CD14-positive monocyte (primary cell): ENCODE measurements at places on chromosomes 1 and 21. TPM values are rescaled to one million over a fixed set of nuclear protein-coding genes. Genes with fewer than 3 reads are reported as not detected.
A peak's percentile ranks its signal among the peaks of the same experiment; 100 is the strongest.

The OR10R2 gene
- not detected for polyA plus RNA-seq

The ARTN gene
- not detected for polyA plus RNA-seq

The TMEM240 gene
- polyA plus RNA-seq = not detected

The SPATA1 gene
- polyA plus RNA-seq = 0.67 and 1.9 TPM in 2 replicates

The FCAMR gene
- not detected for polyA plus RNA-seq

The IFNAR2 gene
- 79.8 TPM for polyA plus RNA-seq

The PTCH2 gene
- polyA plus RNA-seq = 0.45 and 0.71 TPM in 2 replicates

The NBPF11 gene
- 0.54 TPM for polyA plus RNA-seq

GRCh38 chr1:117388328-117388727, 21.1 kb downstream of the MAN1A2 start:
- H3K27me3 ChIP-seq = no peaks in the 10 kb centered on the region
- H3K4me1 ChIP-seq = no peaks in the 10 kb centered on the region
- DNase-seq = no peak
- no peak overlapping the region for H3K4me3 ChIP-seq

DNA sequence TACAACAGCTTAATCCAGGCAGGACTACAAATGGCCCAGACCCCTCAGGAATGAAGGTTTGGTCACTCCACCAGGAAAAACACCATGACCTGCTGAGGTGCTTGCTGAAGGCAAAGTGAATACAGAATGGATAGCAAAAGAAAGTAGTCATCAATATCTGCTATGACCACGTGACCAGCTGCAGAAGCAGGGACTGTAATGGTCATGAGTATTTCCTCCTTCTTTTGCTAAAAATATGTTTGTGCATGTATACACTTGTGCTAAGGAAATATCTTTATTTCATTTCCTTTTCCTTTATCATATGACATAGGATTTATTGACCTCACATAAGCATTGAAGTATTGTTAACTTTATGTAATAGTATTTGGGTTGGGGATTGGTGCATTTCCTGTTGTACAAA, 26.4 kb upstream of the GOLT1A start:
- no peaks in the 10 kb centered on the region for H3K4me1 ChIP-seq
- no peak overlapping the region for H3K27ac ChIP-seq
- no peaks in the 10 kb centered on the region for H3K36me3 ChIP-seq
- DNase-seq = no peak
- no peak overlapping the region for H3K4me3 ChIP-seq
- no peaks in the 10 kb centered on the region for H3K27me3 ChIP-seq

DNA sequence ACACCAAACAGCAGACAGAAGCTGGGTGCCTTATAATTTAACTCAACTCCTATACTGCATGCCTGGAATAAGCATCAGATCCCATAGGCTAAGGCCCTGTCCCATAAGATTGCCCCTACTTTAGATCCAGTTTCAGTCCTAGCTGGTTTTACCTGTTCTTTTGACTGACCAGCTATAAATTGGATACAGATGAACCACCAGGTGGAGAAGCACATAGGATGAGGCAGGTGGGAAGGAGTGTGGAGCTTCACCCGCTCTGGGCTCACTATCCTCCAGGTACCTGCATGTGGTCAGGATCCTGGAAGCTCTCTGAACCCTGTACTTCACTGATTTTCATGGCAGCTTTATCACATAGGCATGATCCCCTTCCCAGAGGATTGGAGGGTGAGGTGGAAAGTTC, 51.3 kb downstream of the MAST2 start:
- DNase-seq = no peak
- H3K36me3 ChIP-seq = no peaks in the 10 kb centered on the region
- no peak overlapping the region for H3K27ac ChIP-seq
- no peaks in the 10 kb centered on the region for H3K27me3 ChIP-seq
- H3K4me3 ChIP-seq = no peak overlapping the region

GRCh38 chr1:223143537-223144248, 645 bp upstream of the TLR5 start:
- DNase-seq = peak; percentile 15
- peak overlapping the region; percentile 62 for H3K4me3 ChIP-seq
- no peaks in the 10 kb centered on the region for H3K27me3 ChIP-seq
- peak overlapping the region; percentile 72 for H3K27ac ChIP-seq

DNA sequence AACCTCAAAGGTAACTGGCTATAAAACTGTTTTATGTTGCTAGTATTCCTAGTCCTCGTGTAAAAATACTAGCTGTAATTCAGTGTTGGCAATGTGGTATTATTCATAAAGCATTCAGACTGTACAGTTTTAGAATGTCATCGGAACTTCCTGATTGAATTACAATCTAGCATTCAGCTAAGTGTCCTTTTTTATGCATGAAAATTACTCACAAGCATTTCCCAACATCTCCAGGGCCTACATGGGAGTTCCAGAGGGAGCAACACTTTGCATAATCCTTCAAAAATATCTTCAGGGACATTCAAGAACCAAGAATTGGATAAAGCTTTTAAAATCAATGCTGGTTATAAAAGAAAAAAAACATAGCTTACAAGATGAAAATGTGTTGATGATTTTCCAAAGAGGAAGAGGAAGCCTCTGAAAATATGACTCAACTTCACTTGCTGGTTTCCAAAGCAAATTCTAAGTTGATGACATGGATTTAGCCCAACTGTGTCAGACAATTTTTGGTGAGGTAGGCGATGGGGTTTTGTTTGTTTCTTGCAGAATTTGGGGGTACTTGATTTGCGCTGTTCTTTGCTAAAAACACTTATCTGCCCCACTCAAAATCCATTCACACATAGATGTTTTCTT, 137.8 kb downstream of the SLC44A5 start:
- H3K4me1 ChIP-seq = no peaks in the 10 kb centered on the region
- no peaks in the 10 kb centered on the region for H3K27me3 ChIP-seq
- no peaks in the 10 kb centered on the region for H3K36me3 ChIP-seq
- no peak for DNase-seq

DNA sequence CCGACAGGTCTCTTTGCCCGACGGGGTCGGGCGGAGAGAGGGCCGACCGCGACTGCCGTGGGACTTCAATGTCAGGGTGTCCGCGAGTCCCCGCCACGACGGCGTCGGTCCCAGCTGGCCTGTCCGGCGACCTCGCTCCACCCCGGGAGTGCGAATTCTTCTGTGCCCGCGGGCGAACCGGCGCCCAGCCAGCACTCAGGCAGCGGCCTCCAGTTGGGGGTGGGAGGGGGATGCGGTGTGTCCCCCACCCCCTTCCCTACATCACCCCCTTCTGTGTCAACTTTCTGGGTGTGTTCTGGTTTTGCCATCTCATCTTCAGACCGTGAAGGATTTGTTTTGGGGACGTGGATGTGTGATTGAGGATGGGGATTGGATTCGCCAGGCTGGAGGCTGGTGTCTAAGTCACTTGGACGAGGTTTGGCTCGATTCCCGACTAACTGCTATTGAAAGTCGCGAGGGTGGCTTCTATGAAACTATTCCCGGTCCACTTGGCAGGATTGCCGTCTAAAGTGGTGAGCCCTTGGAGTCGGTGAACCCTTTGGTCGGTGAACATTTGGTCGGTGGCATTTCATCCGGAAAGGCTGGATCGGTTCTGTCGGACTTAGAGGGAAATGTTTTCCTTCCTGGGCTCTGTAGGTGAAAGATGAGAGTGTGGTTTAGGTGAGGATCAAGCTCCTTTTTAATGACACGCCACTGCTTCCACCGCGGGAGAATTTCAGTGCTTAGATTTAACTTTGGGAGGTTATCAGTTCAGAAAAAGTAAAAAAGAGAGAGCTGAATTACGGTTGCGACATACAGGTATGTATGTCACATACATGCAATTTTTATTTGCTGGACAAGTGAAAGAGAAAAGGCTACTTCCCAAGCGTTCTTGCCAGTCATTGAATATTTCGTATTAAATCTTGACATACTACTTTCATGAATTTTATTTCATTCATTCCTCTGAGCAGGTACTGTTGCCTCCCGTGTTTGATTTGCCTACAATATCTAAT, 771 bp downstream of the ABCD3 start:
- H3K27ac ChIP-seq = peak overlapping the region; percentile 87
- H3K36me3 ChIP-seq = no peaks in the 10 kb centered on the region
- peaks cover 38% of the 10 kb centered on the region for H3K4me1 ChIP-seq
- peak overlapping the region; percentile 60 for H3K4me3 ChIP-seq

GRCh38 chr1:229158341-229158921, 112.5 kb upstream of the RAB4A start:
- peak; percentile 97 for DNase-seq
- H3K4me3 ChIP-seq = no peak overlapping the region
- no peaks in the 10 kb centered on the region for H3K27me3 ChIP-seq
- peaks cover 63% of the 10 kb centered on the region for H3K4me1 ChIP-seq
- peak overlapping the region; percentile 85 for H3K27ac ChIP-seq

- no peak overlapping the region for H3K27ac ChIP-seq
- no peaks in the 10 kb centered on the region for H3K27me3 ChIP-seq
- no peak overlapping the region for H3K4me3 ChIP-seq
- no peak for DNase-seq
Measured at GRCh38 chr1:200903793-200904192, 9.1 kb downstream of the INAVA start.

DNA sequence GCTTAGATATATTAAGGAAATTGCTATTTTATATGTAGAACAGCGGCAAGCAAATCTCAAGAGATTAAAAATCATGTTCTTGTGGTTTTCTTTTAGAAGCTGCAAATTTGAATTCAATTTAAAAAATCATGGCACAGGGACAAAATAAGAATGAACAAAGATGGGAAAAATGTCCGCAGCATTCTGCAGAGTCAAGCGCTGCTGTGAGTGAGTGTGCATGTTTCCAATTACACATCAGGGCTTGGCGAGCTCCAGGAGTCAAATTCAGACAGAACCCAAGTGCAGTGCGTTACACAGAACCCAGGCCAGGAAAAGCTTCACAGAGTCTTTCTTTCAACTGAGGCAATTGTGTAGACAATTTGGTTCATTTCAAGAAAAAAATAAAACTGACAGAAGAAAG, 33.3 kb upstream of the ERG start:
- H3K27me3 ChIP-seq = no peaks in the 10 kb centered on the region
- no peak overlapping the region for H3K27ac ChIP-seq
- DNase-seq = no peak

GRCh38 chr1:116988908-116989307, 12.7 kb upstream of the CD101 start:
- no peaks in the 10 kb centered on the region for H3K36me3 ChIP-seq
- H3K4me3 ChIP-seq = no peak overlapping the region
- no peak for DNase-seq
- H3K27ac ChIP-seq = peak overlapping the region; percentile 97

- H3K27ac ChIP-seq = no peak overlapping the region
- H3K4me3 ChIP-seq = no peak overlapping the region
- H3K36me3 ChIP-seq = no peaks in the 10 kb centered on the region
- no peaks in the 10 kb centered on the region for H3K27me3 ChIP-seq
Measured at GRCh38 chr1:4062041-4062440, 162.0 kb upstream of the C1orf174 start.

- H3K27ac ChIP-seq = no peak overlapping the region
- no peak overlapping the region for H3K4me3 ChIP-seq
- peaks cover 8% of the 10 kb centered on the region for H3K4me1 ChIP-seq
- DNase-seq = no peak
Measured at GRCh38 chr1:211348547-211348946, 21.9 kb downstream of the TRAF5 start.

- no peaks in the 10 kb centered on the region for H3K27me3 ChIP-seq
- no peak overlapping the region for H3K4me3 ChIP-seq
- no peaks in the 10 kb centered on the region for H3K4me1 ChIP-seq
- H3K27ac ChIP-seq = no peak overlapping the region
- DNase-seq = no peak
Measured at GRCh38 chr1:189962181-189962580, 515.5 kb downstream of the BRINP3 start.

DNA sequence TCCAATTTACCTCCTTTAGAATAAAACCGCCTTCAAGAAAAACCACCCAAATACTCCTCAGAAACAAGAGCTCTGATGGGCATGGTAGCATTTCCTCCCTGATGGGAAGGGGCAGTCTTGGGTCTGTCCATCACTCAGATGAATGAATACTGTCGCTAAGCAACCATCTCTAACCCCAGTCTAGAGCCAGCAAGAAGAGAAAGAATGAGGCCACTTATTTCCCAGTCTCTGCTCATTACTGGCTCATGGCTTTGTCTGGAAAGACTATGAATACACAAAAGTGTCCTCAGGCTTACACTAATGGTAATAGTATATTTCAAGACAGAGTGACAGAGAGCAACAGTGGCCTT, 51.0 kb upstream of the F3 start:
- H3K36me3 ChIP-seq = no peaks in the 10 kb centered on the region
- H3K27me3 ChIP-seq = no peaks in the 10 kb centered on the region
- no peak overlapping the region for H3K27ac ChIP-seq

- H3K4me1 ChIP-seq = peaks cover 70% of the 10 kb centered on the region
- H3K27ac ChIP-seq = peak overlapping the region; percentile 56
- H3K27me3 ChIP-seq = no peaks in the 10 kb centered on the region
Measured at GRCh38 chr1:26784023-26784871, 3.5 kb upstream of the PIGV start.

DNA sequence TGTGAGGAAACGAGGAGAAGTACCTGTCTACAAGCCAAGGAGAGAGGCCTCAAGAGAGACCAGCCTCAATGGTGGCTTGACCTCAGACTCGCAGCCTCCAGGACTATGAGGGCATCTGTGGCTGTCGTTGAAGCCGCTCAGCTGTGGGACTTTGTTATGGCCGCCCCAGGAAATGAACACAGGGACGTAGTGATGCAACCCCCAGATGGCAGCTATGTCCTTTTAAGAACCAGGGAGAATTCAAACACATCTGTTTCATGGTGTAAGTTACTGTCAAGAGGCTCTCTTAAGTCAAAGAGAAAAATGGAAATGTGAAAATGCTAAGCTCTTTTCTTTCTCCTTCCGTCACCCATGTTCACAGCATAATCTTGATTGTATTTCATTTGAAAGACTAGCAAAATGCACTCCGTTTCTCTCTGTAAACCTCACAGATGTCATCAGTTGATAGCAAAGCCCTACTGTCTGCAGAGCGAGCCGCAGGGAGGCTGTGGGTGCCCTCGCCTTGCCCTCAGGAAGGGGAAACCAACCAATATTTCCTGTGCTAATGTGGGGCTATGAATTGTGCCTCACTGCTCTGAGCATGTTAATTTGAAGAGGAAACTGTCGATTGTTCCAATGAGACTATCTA, 21.3 kb downstream of the UBASH3A start:
- peak; percentile 31 for DNase-seq
- no peaks in the 10 kb centered on the region for H3K27me3 ChIP-seq
- no peaks in the 10 kb centered on the region for H3K36me3 ChIP-seq
- H3K4me3 ChIP-seq = no peak overlapping the region
- no peak overlapping the region for H3K27ac ChIP-seq

DNA sequence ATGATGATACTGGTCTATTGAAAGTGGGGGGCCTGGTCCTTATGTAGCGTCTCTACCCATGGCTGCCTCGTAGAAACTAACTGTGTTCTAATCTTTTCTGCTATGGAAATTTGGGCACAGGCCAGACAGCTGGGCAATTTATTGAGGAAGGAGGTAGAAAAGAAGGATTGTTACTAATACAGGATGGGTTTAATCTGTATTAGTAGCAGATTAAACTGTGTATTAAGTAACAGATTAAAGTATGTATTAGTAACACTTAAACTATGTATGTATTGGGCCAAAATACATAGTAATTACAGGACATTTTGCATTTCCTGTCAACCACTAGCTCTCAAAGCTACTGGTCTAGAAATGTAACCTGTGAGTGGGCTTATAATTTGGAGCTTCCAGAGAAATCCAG, 142.0 kb downstream of the MAST2 start:
- H3K27ac ChIP-seq = no peak overlapping the region
- no peaks in the 10 kb centered on the region for H3K36me3 ChIP-seq
- no peak overlapping the region for H3K4me3 ChIP-seq
- no peak for DNase-seq
- H3K27me3 ChIP-seq = no peaks in the 10 kb centered on the region
- H3K4me1 ChIP-seq = no peaks in the 10 kb centered on the region
